ENCODE measurements at places on chromosomes 1 and 21.

DNA sequence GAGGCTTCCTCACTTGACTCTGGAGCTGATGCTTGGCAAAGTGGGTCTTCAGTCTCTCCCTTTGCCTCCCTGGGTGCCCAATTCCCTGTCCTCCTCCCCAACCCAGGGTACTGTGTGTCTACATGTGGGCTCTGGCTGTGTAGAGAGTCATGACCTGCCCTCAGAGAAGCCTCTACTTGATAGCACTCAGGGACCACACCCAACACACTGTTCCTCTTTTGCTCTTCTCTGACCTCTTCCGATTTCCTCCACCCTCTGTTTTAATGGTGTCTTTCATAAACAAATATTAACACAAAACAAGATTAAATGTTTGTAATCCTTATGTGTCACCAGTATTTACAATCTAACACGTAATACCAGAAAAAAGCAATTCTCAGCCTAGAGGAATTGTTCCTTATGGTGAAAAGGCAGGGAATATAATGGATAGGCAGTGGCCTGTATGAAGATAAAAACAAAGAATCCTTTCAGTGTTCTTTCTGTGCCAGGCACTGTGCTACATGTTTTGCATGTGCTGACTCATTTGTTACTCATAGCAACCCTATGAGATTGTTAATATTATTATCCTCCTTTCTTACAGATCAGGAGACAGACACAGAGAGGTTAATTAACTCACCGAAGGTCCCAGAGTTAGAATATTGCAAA lies 58.2 kb downstream of the HSD3B1 start:
- peak; percentile 72 for DNase-seq

DNA sequence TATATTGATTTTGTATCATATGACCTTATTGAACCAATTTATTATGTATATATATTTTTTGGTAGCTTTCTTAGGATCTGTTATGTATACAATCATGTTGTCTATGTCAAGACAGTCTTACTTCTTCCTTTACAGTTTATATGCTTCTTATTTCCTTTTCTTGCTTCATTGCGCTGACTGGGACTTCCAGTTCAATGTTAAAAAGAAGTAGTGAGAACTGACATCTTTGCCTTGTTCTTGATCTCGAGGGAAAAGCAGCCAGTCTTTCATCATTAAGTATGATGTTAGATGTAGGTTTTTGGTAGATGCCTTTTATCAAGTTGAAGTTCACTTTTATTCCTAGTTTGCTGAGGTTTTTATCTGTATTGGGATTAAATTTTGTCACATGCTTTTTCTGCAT lies 17.5 kb downstream of the MAN1C1 start:
- no peak for DNase-seq

DNA sequence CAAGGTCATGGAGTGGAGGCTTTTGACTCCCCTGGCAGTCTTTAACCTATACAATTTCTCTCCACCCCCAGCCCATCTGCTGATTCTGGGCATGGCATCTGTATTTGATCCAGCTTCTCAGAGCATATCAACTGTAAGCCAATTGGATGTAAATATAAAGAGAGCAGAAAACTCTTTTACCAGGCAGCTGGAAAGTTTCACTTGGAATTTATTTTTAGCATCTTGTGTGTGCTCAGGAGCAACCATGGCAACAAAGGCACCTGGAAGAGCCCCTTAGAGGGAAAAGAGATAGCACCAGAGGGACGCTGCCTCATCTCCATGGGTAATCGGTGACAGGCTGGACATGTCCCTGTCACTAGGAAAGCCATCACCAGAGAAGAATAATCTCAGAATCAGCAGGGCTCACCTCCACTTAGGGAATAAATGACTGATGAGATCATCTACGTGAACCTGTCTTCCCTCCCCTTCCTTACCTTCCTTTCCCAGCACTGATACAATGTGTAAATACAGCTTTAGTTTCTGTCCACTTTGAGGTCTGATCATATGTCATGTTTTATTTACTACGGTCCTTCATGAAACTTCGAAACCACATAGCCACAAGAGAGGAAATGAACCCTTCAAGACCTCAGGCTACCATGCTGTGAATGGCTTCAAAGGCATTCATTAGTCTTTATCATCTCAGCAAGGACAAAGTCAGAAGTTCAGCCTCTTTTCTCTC lies 25.3 kb upstream of the SIPA1L2 start:
- DNase-seq = peak; percentile 81

- DNase-seq = no peak
These were observed 3.1 kb downstream of the RNF207 start for GRCh38 chr1:6208723-6209660.

- peak; percentile 46 for DNase-seq
These were observed 644 bp downstream of the UBE4B start for GRCh38 chr1:10033359-10033845.

- no peak for DNase-seq
These were observed 202.3 kb downstream of the TNR start for GRCh38 chr1:175540896-175541645.

- DNase-seq = no peak
These were observed 15.1 kb upstream of the DR1 start for GRCh38 chr1:93330617-93331016.

- no peak for DNase-seq
These were observed 57.5 kb upstream of the IPO9 start for GRCh38 chr1:201771466-201771865.

DNA sequence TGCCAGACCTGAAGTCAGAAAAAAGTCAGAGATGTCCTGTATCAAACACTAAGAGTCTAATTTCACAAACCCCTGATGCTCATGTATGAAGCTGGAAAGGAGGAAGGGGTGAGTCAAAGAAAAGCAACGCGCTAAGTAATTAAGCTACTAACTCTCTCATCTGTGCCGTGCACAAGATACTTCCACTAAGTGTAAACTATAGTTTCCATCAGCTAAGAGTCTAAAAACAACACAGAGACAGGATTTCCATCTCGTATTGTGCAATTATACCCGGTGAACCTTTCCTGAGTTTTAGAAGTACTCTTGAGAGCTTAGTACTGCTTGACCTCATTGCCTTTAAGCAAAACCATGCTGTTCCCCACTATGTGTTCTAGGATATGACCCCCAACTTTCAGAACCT lies 19.0 kb downstream of the DNALI1 start:
- no peak for DNase-seq

DNA sequence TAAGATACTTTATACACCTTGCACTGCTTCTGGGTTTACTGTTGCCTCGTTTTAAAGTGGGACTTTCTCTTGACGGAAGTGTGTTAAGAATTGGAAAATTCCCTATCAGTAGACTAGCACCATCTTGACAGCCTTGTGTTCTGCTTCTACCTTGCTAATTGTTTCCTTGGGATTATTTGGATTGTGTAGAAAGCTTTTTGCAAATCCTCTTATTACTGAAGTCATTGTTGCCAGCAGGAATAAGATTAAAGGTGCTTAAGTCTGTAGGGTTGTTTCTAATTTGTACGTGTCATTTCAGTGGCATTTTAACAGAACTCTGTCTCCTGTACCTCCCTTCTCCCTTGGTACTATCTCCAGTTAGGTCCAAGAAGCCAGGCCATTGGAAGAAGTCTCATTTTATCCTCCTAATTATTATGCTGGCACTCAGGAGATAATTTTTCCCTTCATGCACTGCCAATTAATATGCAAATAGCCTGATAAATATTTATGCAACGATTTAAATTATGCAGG lies 107.7 kb downstream of the POU2F1 start:
- DNase-seq = no peak

DNA sequence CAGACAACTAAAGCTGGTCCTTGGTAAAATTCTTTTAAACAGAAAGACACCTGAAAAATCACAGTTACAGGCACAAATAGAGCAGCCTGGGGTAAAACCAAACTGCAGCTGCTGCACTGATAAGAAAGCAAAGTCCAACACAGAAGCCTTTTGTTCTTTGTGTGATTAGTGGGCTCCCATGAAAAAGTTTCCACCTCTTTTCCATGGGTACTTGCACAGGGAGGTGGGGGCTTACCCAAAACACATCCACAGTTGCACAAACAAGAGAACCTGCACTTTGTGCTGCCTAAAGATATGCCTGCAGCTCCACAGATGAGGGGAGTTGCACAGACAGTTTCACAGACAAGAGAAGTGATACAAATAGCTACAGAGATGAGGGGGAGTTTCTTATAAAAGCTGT lies 106.7 kb upstream of the SLC5A9 start:
- no peak for DNase-seq

DNA sequence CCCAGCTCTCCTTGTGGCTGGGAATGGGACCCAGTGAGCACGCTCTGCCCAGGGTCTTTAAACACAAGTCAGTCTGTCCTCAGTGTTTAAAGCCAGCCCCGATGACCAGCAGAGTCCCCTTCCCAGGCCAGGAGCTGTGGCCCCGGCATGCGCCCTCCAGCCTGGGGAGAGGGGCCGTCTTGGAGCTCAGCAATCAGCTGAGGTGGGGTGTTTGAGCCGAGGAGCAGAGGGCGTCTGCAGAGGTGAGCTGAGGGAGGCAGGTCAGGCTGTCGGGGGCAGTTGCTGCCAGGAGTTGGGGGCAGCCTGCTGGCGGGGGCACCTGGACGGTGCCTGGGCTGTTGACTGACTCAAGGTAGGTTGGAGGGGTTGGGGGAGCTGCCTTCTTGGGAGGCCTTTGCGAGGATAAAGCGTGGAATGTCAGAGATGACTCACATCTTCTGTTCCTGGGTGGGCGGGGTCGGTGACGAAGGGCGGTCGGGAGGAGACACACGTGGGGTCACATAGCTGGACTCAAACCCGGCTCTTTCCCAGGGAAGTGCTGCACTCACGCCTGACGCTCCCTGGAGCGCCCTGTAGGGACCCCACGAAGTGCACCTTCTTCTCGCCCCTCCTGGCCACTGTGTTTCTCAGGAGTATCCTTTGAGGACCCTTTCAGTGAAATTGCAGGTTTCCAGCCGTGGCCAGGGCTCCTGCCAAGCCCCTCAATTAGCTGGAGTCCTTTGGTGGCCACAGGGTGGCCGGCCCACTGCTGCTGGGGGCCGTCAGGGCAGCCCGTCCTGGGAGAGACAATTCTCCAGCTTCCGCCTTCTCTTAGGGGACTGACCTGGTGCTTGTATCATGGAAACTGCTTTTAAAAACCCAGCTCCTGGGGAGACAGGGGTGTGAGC lies 86.2 kb downstream of the SIK1 start:
- peak; percentile 85 for DNase-seq

DNA sequence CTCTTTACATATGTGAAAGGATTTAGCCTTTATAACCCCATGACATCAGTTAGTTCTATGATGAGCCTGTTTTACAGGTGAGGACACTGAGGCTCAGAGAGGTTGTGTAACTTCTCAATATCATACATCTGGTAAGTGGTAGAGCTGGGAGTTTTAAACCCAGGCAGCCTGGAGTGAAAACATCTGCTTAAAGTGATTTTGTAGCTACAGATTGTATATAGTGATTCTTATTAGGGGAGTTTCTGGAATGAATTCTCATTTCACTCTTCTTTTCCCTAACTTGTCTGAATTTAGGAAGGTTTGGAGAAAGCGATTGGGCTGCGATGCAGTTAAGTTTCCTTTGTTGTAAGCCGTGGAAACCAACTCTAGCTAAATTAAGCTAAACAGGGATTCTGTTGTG lies 175.6 kb downstream of the CAMTA1 start:
- DNase-seq = no peak

GRCh38 chr1:213345621-213346020 lies 294.6 kb downstream of the RPS6KC1 start:
- DNase-seq = no peak

GRCh38 chr1:12166834-12167492 lies at the start of gene TNFRSF1B:
TSS of gene TNFRSF1B (plus strand) at chr1:12166991. CDS start at chr1:12167092, 101 bp downstream.
- peak; percentile 10 for DNase-seq

DNA sequence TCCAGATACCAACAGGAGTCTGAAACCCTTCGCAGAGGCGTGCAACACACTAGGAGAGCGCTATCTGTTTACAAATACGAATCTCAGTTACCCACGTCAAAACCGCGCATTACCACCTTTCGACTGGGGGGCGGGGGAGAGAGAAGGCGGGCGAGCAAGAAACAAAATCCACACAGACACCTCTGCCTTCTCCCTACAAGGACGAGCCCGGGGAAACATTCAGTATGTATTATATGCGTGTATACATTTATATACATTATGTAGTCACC lies 722 bp downstream of the TUT4 start:
- peak; percentile 52 for DNase-seq

- DNase-seq = no peak
These were observed 8.4 kb upstream of the PAXBP1 start for GRCh38 chr21:32779983-32780382.

DNA sequence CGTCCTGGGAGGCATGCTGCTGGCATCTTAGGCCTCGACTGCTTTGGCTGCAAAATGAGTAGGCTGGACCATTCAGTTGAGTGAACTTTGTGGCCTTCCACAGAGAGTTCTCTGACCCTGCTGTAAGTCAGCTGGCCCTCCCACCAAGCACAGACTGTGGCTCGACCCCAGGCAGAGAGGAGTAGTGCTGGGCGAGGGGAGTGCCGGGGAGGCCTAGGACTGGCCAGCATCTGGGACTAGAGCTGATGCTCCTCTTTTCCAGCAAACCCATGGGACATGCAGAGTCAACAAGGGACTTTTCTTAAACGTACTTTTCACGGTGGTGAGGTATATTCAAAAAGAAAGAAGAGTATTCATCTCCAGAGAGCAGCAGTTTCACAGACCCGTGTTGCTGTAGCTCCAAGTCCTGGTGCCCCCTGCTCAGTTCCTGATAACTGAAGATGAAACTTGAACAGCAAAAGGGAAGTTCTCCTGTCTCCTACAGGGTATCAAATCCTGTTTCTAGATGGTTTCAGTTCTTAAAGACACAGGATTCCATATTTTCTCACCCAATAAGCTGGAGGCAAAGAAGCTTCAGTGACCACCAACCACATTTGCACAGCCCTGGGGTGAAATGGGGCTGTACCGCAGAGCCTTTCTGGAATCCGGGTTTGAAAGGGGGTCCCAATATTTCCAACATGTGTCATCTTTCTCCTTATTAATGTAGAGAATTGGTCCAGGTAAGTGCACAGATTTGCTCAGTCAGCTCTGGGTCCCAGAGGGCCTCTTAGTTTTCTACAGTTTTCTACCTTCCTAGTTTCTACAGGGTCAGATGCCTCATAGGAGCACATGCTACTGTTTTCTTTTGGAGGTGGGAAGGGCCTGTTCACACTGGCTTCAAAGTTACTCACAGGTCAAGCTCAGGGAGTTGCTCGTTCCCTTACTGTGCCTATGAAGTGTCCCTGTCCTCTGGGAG lies 20.9 kb downstream of the BATF3 start:
- no peak for DNase-seq

GRCh38 chr1:64215576-64215975 lies 12.2 kb downstream of the UBE2U start:
- no peak for DNase-seq

GRCh38 chr1:92298213-92298572 lies 594 bp downstream of the GLMN start:
- DNase-seq = no peak

DNA sequence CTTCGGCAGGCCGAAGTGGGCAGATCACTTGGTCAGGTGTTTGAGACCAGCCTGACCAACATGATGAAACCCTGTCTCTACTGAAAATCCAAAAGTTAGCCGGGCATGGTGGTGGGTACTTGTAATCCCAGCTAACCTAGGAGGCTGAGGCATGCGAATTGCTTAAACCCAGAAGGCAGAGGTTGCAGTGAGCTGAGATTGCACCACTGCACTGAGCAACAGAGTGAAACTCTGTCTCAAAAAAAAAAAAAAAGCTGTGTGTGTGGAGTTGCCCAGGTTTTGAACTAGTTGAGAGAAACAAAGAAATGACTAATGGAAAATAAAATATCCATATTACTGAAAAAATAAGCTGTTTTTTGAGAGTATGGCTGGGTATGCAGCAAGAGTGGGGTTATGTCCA lies 100.2 kb downstream of the GTF2B start:
- no peak for DNase-seq
